ENCODE measurements at places on chromosomes 1 and 21.

- DNase-seq, result no peak
These were observed 3.3 kb downstream of the CSRP1 start for GRCh38 chr1:201503397-201504176.

- peak; percentile 36 for DNase-seq
These were observed 1109.3 kb upstream of the B3GALT2 start for GRCh38 chr1:194295685-194296084.

- no peak for DNase-seq
These were observed 17.1 kb upstream of the ATP5PO start for GRCh38 chr21:33932731-33933130.

GRCh38 chr1:233791721-233792120 lies 112.8 kb upstream of the SLC35F3 start:
- no peak for DNase-seq

DNA sequence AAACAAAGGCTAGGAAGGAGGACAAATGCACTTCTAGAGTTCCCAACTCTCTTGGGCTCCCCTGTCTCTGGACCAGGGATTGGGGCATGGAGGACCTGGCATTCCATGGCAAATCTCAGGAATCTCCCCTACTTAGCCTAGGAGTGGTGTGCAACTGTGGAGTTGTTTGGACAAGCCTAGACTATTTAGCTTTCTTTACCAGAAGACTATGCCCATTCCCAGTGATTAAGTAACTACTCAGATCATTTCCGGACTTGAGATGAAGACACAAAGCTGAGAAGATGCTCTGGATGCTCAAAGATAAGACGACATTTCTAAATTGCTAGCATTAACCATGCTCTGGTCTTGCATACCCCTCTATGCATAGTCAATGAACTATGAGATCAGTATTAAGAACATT lies 13.7 kb upstream of the MARK1 start:
- DNase-seq, result no peak

DNA sequence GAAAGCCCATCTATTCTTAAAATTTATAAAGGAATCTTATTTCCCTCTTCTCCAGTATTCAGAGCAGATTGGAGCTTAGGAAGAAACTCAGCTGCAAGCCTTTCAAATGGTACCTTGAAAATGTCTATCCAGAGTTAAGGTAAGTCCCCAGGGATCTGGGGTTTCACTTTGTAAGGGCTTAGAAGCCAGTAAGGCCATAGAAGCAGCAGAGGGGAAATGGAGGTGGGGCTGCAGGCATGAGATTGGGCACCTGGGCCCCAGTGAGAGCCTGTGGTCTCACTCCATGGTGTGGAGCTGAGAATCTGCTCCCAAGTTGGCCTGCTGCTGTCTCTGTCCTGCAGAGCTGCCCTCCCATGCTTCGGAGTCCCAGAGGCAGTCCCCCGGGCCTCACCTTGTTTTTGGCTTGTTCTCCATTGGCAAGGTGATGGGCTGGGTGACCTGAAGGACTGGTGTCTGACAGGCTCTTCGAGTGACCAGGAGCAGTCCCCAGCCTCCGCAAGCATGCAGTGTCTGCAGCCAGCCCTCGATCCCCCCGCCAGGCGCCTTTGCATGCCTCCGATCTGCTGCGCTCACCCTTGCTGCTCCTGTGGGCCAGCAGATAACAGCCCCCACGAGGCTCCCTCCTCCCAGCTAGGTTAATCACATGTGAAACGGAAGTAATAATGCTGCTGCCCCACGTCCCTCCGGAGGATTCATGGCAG lies 163.1 kb downstream of the PGBD5 start:
- no peak for DNase-seq

GRCh38 chr1:159030311-159030710 lies 20.6 kb downstream of the IFI16 start:
- no peak for DNase-seq

Measured in activated CD4-positive, alpha-beta T cell treated with anti-CD3 and anti-CD28 coated beads, Interleukin-2, Interleukin-6, amounts not matched to agents 100 ng/mL and 50 ng/mL, durations not matched to agents 16 hours and 8 hours (primary cell).